ENCODE measurements at places on chromosomes 12 and 14.

DNA sequence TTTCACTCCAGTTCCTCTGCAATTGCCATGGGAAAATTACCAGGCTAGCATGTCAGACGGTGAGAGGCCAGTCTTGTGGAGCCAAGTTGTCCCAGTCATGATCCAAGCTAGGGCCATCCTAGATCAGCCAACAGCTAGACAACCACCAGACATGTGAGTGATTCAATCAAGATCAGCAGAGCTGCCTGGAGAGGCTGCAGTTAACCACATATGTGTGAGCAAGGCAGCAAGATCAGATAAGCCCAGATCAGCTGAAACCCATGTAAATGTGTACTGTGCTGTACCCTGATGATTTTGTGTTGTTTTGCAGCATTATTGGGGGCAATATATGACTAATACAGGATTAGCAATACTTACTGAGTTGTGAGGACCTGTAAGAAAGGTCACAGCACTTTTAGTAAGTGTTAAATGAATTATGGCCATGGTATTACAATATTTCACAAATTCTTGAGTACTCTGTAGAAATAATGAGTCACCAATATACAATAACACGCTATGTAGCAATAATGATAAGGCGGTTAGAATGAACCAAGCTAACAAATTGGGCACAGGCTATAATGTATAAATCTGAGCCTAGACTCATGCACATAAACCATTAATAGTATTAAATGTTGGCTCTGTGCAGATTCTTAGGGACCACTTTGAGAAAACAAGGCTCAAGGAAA is 91.4 kb downstream of the SUDS3 start:
- no peak for DNase-seq

DNA sequence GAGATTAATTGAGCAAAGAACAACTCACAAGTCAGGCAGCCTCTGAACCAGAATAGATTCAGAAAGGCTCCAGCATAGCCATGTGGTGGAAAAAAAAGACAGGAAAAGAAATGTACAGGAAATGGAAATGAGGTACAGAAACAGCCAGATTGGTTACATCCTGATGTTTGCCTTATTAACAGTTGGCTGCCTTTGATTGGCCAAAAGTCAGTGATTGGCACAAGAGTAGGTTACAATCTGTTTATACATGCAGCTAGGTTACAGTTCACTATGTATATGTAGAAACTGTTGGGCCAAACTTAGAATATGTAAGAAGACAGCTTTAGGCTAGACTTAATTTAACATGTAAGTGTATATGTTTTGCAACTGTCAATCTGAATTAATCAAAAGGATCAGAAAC is 118.9 kb downstream of the UNC79 start:
- no peak for DNase-seq

- no peak for DNase-seq
Measured at GRCh38 chr12:96143827-96144565, 50.2 kb upstream of the ELK3 start.

GRCh38 chr12:84412226-84412625 is 500.4 kb downstream of the SLC6A15 start:
- DNase-seq = no peak

DNA sequence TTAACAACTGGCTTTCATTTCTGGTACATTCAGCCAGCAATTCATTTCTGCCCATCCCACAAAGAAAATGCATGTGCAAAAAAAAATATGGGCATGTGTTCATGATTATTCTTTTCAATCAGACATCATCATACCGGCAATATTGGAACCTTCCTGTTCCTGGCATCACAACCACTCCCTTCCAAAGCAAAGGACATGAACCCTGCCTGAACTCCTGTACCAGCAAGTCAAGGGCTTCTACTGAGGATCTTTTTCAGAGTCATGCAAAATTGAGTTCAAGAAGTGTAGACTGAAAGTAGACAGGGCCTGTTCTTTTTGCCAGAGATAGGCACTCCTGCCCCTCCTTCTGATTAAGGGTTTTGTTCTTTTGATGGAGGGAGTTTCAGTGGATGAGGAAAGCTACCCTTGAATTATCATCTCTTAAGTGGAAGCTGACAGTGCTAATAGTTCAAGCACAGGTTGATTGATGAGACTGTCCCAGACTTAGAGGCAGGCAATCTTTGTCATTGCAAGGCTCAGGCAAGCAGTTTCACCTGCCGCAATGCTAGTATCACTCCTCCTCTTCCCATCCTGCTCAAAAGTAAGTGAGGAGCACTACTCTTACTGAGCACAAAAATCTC is 22.3 kb upstream of the DIO2 start:
- no peak for DNase-seq

DNA sequence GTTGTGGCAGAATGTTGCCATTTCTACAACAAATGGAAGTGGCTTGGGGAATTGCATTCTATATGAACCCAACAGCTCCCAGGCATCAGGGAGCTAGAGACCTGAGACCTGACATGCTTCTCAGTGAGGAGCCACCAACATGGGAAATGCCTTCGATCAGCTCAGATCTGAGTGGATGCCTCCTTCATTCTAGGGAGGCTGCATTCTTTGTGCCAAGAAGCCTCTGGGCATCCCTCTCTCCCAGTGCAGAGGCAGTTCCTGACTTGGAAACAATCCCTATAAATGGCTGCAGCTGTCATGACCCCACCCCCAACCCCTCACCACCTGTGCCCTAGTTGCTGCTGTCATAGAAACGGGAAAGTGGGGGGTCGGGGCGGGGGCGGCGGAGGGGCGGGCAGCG is 196.3 kb downstream of the PPM1H start:
- no peak for DNase-seq

- DNase-seq = no peak
Measured at GRCh38 chr14:64844969-64845536, 34.7 kb downstream of the SPTB start.

GRCh38 chr12:54749191-54749818 is 101.1 kb upstream of the DCD start:
- DNase-seq = peak; percentile 17

GRCh38 chr14:104436047-104436591 is 143.4 kb upstream of the C14orf180 start:
- DNase-seq = peak; percentile 31

DNA sequence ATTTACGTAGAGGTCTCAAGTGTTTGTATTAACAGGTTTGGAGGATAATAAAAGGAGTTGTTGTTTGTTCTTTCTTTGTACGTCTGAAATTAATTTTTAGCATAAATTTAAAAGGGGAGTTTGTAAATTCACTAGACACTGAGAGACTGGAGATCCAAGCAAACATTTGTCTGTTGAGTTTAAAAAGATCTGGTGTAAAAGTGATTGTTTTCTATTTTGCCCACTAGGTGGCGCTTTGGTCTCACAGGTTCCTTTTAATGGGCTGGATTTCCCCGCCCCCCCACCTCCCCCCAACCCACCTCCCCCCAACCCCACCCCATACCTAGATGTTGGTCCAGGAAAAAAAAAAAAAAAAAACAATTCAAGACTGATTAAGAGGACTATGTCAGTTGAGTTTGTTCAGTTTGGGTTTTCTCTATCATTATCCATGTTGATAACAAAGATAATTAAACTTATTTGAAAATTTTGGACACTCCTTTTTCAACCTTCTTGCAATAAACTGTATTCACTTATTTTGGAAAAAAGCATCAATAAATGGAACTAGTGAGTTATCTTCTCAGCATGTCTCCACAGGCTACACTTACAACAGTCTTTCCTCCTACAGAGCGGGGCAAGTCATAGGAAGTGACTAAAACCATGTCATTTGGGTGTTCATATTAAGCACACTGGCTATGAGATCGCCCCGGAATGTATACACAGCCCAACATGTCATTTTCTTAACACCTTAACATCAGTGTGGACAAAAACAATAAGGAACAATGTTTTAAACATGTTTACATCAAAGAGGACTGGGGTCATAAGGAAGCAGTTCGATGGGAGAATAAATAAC is 841.1 kb downstream of the NRXN3 start:
- DNase-seq = no peak

GRCh38 chr12:67352682-67353081 is 83.5 kb downstream of the CAND1 start:
- DNase-seq = no peak

Data from large intestine (tissue), 12 donors.